ENCODE measurements at places on chromosomes 12 and 14. TPM values are rescaled to one million over a fixed set of nuclear protein-coding genes. Genes with fewer than 3 reads are reported as not detected.
A peak's percentile ranks its signal among the peaks of the same experiment; 100 is the strongest.

- no peak overlapping the region for H3K4me3 ChIP-seq
- no peaks in the 10 kb centered on the region for H3K27me3 ChIP-seq
- no peaks in the 10 kb centered on the region for H3K4me1 ChIP-seq
- H3K36me3 ChIP-seq: no peaks in the 10 kb centered on the region
- H3K27ac ChIP-seq: no peak overlapping the region
Measured at GRCh38 chr14:85947461-85948139, 417.7 kb downstream of the FLRT2 start.

Gene FANCM
- total RNA-seq: 6.4 TPM

- no peak overlapping the region for H3K4me3 ChIP-seq
- no peaks in the 10 kb centered on the region for H3K36me3 ChIP-seq
- H3K4me1 ChIP-seq: no peaks in the 10 kb centered on the region
- H3K27me3 ChIP-seq: no peaks in the 10 kb centered on the region
Measured at GRCh38 chr12:7054925-7055324, 5.6 kb upstream of the C1S start.

DNA sequence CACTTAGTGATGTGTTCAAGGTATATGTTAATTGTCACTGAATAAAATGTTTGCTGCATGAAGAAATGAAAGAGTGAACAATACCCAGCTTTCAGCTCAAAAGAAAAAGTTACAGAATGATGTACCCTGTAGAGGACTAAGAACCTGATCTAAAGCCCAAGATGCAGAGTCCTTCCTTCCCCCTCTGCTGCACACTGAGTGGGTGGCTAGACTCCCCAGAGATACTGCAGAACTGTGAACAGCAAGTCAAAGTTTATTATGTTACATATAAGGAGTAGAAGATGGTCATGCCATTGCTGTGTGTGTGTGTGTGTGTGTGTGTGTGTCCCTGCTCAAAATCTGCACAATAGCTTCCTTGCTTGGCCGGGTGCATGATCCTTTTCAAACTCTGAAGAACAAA lies 83.9 kb downstream of the RPAP3 start:
- H3K27me3 ChIP-seq: no peaks in the 10 kb centered on the region
- H3K4me1 ChIP-seq: no peaks in the 10 kb centered on the region
- no peak overlapping the region for H3K27ac ChIP-seq
- no peak for DNase-seq

GRCh38 chr14:75011356-75011994 lies 8.8 kb downstream of the EIF2B2 start:
- H3K27ac ChIP-seq: peak overlapping the region; percentile 33
- no peaks in the 10 kb centered on the region for H3K27me3 ChIP-seq
- H3K4me3 ChIP-seq: no peak overlapping the region
- no peaks in the 10 kb centered on the region for H3K4me1 ChIP-seq

Data from kidney (tissue), 22 donors.